Fibroblast of lung (primary cell): ENCODE measurements at places on chromosomes 1 and 21. TPM values are rescaled to one million over a fixed set of nuclear protein-coding genes. Genes with fewer than 3 reads are reported as not detected.

DNA sequence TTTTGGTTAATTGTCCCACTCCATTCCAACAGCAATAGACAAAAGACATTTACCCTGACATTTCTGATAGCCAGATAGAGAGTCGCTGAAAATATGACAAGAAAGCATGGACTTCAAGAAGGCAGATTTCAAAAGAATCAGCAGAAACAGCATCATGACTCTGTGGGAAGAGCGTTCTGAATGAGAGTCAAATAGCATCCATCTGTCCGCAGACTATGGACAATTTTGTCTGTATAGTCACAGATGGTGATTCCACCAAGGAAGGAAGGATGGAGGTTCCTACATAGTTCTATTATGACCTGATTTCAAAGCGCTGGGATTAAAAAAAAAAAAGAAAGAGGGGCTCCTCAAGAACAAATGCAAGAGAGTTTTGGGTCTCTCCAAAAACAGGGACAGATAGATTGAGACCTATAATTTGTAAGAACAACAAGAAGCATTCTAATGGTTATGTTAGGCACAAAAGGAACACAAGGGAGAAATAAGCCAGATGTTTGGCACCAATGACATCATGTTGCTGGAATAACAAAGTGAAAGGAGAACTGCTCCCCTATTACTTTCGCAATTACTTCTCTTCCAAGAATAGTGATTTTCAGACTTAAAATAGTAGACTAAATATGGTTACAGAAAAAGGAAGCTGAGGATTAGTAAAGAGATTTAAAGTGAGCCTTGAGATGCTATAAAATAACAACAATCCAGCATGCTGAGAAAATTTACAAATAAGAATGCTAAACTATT, 28.5 kb downstream of the NIBAN1 start:
- DNase-seq = peak; percentile 86

LCE1F gene
- not detected in 2 replicates for total RNA-seq

SHE gene
- total RNA-seq = under 0.01 TPM in 1 of 2 replicates, not detected in the other

DNA sequence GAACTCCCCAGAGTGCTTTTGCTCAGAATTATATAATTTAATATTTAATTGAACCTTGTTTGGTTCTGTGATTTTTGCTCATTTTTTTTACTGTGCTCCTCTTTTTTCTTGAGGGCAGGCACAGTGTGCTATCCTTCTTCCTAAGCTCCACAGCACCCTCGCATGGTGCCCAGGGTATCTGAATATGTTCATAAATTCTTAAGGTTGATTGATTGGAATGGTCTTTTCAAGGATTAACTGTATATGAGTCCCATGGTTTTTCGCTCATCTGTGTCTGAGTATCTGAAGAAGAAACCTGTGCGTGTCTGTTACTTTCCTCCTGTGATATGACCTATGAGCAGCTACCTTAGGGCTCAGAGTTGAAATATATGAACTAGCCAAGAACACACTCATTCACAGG, 393.7 kb downstream of the HLX start:
- no peak for DNase-seq

DNA sequence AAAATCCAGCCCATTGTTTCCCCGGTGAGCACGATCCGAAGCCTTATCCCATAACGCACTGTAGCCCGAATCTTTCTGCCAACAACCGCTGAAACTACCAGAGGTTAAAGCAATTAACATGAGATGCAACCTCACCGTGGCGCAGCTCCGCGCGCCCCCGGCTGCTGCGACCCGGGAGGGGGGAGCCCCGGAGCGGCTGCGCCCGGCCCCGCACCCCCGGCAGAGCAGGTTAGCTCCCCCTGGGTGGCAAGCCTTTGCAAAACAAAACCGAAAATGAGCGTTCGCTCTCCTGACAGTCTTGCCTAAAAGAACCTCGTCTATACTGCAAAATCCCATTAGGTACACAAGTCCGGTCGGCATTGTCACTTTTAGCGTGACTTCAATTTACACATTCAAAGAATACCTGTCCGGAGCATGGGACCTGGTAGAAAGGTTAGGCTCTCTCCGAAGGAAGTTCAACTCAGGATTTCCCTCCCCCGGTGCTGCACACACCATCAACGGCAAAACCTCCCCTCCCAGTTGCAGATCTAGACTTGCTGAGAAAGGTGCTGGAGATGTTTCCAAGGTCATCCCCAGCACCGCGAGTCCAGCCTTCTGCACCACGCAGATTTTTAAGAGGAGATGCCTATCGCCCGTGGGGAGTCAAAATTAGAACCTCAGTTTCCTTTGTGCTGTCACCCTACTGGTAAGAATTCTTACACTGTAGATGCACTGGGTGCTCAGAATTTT, 107.5 kb downstream of the ZNF281 start:
- peak; percentile 58 for DNase-seq

GON4L gene
- 22.1 and 30.9 TPM in 2 replicates for total RNA-seq

DNA sequence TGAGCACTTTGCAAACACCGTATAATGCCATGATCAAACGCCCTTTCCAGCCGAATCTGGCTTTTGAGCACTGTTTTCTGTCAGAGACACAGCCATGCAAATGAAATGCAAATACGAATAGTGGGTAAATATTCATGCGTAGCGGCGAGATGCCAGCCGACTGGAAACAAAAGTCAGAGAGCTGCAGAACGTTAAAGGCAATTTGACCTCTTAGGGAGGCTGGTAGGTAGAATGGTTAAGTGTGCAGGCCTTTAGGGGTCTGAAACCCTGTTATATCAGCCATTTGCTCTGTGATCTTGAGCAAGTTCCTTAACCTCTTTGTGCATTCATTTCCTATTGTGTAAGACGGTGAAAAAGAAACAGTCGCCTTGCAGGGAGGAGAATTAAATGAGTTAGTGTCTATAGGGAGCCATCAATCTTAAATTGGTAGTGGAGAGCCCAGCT, 6.5 kb upstream of the SDHB start:
- no peak for DNase-seq

DNA sequence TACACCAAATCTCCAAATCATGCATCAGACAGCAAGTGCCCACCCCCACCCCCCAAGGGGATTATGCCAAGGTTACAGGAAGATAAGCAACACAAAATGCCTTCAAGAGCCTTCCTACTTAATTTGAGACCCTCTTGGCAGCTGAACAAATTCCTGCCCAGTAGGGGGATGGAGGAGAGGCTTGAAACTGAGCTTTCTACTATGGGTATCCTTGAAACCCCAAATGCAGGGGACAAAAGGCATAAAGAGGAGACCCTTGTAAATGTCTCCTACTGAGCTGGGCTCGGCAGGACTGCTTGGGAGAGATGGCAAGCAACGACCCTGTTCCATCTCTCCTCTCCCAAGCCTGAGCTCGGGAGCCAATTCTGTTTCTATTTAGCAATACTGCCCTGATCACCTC, 3.5 kb downstream of the SLC41A1 start:
- no peak for DNase-seq

- DNase-seq = peak; percentile 69
These were observed 581 bp downstream of the SSU72 start for GRCh38 chr1:1573843-1574720.

KCNH1 gene
- total RNA-seq = 0.17 and 0.26 TPM in 2 replicates

ATP1A2 gene
- total RNA-seq = 1.8 and 32.9 TPM in 2 replicates

DNA sequence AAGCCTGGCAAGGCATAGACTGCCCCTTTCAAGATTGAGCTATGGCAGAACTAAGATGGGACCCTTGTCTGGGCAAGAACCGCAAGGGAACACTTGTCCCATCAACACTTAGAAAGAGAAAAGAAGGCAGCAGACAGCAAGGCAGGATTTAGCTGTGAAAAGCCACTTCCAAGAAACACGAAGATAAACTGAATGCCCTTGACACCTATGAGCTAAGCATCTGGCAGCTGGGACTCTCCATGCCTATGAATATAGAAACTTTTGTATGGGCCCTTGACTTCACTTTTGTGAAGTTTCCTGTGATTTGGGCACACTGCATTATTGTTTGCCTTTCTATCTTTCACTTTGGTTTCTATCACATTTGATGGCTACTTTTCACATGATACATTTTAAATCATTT, 24.9 kb upstream of the CACNA1E start:
- DNase-seq = no peak

RASSF5 gene
- 1.8 and 3.0 TPM in 2 replicates for total RNA-seq

FCRL1 gene
- total RNA-seq = not detected in 2 replicates

PKP1 gene
- under 0.01 TPM in 2 replicates for total RNA-seq

DNA sequence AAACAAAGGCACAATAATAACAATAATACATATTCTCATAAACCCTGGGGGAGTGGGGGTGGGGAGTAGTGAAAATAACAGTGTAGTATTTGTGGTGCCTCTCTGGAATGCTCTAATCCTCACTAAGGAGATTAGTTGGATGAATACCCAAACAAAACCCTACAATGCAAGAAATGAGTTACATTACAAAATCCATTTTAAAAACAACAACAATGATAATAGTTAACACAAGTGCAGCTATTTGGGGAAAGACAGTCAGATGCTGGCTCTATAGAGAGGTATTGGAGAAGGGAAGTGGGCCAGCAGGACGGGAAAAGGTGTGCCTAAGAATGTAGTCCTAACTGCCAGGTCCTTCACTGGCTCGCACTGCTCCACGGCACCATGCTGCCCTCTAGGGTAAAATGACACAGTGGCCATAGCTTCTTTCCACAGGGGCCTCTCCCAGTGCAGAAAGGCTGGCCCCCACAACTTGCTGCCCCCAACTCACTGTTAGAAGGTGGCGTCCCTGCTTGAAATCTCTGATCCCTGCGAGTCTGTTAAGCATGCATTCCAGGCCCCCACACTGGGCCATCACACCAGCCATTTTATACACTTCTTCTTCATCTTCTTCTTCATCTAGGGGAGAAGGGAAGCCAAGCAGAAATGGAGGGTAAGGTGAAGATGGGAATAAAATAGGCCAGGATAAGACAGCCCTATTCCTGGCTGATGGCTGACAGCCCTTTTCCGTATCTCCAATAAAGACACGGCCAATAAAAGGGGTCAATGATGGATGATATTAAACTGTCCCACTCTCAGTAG, 113.8 kb downstream of the UBR4 start:
- no peak for DNase-seq

- peak; percentile 96 for DNase-seq
These were observed 23.1 kb upstream of the TNFRSF1B start for GRCh38 chr1:12143631-12144155.

DNA sequence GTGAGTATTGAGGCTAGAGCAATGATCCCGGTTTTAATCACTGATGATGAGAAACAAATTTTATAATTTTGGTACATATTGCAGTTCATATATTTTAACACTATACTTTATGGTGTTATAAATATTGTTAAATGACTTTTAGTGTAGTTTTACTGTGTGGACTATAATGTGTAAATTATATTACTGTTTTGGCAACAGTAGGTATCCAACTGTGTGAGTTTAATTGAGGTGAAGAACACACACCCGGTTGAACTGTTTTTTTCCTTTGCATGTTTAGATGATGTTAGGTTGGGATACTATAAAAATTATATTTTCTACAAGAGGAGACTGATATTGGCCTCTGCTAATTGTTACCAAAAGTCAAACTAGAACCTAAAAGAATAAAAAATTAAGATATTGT, 166.5 kb downstream of the SDCCAG8 start:
- DNase-seq = no peak

MAGI3 gene
- 7.4 and 9.2 TPM in 2 replicates for total RNA-seq

WDR64 gene
- total RNA-seq = not detected in 2 replicates

- no peak for DNase-seq
These were observed 27.4 kb downstream of the LRRC3 start for GRCh38 chr21:44482581-44483287.
